ENCODE measurements at places on chromosomes 7 and 10.

DNA sequence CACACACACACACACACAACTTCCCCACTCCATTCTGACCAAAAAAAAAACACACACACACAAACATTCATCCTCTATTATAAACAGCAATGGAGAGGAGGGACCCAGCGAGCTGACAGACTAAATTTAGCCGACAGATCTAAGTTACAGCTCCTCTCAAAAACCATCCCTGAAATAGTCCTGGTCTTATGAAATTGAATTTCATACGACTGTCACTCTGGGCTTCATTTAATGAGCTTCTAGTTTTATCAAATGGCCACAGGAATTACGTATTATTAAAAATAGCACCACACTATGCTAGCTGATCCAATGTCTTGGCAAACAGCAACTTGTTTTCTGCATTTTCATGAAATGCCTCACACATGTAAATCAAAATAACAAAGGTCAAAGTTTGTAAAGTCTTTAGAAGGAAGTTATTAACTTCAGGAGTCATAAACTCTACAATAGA is 131.3 kb upstream of the ASAH2 start:
- no peak for DNase-seq

DNA sequence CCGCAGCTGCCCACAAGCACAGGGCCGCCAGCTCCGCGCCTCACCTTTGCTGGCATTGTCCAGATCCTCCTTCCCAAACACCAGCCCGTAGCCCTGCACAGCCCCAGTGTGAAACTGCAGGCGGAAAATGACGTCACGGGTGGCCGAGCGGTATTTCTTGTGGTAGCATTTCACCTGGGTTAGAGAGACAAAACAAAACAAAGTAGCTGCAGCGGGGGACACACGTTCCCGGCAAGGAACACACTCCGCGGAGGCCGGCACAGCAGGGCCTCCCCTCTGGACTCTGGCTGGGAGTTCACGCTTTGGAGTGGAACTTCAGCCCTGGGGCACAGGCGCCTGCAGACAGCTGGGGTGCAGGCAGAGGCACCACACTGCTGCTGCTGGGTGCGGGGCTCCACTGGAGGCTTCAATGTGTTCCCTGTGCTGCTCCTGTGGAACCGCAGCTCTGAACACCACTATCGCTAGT is 181.1 kb downstream of the TNS3 start:
- DNase-seq, result no peak

GRCh38 chr10:95906677-95907455 is 909 bp upstream of the CC2D2B start:
- DNase-seq, result no peak

- DNase-seq, result no peak
Measured at GRCh38 chr10:1059902-1060301, 3.7 kb downstream of the WDR37 start.

DNA sequence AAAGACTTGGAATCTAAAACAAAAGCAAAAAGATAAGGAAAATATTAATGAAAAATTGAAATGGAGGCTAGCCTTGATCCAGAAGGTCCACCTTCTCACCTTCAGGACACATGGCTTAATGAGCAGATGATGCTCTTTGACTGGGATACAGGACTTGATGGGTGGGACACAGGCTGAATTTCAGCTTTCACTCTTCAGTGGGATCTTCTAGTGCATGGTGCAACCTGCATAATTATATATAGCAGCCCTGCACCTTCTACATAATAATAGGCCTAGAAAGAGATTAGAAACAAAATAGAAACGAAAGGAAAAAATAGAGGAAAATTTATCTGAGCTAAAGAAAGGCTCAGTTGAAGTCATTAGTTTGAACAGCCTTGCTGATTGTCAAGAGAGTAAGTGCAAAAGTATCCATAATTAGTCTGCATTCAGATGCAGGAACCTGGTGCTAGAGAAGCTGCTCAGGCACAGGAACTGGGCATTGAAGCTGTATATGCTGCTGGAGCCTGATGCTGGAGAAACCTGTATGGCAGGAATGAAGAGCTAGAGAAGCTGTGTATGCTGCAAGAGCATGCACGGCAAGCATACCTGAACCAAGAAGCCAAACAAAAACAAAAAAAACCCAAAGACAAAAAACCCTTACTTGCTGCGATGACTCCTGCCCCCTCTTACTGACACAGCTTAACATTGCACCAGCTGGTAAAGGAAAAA is 19.4 kb downstream of the MKLN1 start:
- DNase-seq, result no peak

DNA sequence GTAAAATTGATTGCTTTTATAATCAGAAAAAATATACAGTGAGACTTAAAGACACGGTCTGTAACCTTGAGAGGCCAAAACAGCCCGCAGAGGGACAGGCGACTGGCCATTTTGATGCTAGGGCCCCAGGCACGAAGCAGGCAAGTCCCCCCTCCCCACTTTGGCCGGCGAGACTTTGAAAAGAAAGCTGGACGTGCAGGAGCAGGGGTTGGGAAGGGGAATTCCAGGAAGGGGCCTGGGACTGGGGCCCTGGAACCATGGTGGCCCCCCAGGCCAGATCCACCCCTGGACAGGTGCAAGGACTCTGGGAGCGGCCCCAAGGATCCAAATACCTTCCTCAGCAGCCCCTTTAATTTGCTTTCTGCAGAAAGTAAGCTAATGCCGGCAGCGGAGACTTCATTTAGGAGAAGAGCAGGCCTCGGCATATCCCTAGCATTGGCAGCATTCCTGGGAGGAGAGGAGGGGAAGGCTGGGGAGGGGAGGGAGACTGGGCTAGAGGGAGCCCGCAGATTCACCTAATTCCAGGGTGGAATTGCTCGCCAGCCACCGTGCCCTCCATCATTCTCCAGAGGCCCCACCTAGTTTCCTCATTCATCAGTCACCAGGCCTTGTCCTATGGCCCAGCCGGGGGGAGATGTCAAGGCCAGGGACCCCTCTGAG is 24.9 kb upstream of the TNRC18 start:
- no peak for DNase-seq

DNA sequence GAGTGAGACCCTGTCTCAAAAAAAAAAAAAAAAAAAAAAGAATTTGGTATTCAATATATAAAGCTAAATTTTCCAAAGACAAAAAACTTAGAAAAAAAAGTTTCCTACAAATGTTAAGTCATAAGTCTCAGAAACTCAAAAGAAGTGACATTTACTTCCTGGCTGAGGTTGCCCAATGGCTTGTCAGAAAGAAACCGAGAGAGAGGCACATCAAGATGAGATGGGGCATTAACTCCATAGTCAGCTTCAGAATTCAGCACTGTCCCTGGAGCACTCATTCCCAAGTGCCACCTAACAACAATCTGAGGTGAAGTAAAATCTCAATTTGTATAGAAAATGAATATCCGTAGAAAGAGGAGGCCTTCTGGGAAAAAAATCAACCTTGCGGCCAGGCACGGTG is 6.8 kb upstream of the SPOCK2 start:
- DNase-seq, result no peak

DNA sequence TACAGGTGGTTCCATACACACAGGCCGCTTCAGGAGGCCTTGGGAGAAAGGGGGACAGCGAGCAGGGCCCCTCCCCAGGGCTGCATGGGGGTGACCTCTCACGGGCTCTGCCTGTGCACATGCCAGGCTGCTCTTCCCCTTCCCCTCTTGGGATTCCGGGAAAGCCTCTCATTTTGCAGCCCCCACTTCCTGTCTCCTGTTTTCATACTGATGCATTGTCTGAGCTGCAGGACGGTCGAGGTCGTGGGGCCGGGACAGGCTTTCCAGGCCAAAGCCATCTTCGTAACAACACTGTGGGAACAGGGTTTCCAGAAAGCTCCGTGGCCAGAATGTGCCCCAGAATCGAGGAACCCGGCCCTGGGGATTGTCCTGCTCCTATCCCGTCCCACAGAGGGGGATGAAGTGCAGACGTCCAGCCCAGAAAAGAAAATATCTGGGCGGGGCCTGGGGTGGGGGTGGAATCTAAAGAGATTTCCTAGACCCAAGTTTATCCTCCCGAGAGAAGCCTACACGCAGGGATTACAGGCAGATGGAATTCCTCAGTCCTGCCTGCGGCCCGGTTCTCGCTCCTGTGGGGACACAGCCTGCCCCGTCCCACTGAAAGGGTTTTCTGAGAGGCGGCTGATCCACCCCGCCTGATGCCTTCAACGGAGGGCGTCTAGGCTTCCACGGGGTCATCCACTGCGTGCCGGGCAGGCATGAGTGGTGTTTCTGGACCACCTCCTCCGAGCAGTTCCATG is 29.5 kb upstream of the DNAAF5 start:
- DNase-seq, result no peak

DNA sequence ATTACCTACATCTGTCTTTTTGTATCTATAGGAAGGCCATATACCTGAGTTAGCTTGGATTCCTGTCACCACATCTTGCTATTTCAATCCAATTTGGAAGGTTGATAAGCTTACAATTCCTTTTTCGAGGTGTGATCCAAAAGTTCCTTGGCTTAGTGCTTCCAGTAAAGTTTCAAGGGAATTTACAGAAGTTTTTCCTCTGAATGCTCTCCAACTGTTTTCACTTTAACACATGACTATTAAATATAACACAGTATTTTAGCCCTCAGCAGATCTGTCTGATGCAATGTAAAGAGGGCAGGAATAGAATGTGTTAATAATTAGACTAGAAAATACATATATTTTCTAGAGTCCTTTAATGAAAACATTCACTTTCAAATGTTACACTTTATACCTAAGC is 171.4 kb downstream of the DKK1 start:
- DNase-seq, result no peak

DNA sequence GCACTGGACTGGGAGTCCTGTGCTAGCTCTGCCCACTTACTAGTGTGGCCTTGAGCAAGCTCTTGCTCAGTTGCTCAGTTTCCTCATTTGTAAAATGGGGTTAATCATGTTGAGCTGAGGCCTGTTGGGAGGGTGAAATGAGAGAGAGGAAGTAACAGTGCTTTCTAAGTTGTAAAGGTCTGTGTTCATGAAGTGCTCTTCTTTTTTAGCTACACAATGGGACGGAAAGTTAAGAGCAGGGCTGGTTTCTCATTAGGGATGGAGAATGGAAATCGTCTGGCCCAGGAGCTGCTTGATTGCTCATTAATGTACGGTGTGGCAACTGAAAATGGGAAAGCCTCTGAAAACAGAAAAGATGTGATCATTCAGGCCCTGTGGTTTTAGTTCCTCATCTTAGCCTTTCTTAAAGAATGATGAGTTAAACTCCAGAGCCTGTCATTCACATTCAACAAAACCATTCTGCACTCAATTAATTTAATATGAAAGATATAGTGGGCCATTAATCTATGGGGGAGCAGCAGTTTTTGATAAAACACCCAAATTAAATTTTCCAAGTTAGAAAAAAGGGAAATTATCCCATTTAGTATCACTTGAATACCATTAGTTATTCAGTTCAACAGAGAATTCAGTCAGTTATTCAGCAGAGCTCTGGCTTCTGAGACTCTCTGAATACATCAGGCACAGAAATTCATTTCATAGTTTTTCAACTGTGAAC is 60.5 kb downstream of the SH2D4B start:
- DNase-seq, result no peak

DNA sequence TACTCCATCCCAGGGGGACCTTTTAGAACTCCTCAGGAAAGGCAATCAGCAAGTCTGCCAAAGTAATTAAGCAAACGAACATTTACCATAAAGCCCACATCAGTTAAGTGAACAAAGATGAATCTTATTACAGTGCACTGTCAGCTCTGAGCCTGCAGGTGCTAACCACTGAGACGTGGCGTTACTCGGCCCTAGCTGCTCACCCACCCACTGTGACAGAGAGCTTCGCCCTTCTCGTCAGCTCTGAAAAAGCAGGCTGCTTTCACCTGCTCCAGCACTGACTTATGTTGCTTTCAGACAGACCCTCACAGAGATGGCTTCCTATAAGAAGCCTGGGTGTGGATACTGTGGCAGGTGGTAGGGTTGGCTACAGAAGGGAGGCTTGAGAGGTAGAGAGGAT is 57.7 kb upstream of the KCNIP2 start:
- no peak for DNase-seq

- DNase-seq, result no peak
Measured at GRCh38 chr10:78196396-78196795, 162.7 kb downstream of the RPS24 start.

DNA sequence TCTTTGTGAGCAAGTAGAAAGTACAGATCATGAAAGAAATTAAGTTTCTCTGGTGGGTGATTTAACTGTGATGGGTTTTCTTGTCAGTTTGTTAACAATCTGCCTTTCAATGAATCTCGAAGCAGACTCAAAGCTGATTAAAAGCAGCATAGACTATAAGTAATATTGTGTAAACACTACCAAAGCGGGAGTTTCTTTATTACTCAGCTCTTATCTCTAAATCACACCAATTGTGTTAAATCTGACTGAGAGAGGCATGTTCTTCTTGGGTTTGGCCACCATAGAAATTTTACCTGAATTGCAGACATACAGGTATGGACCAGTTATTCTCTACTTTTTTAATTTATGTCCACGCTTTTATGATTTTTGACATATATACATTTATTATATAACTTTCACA is 65.2 kb downstream of the DKK1 start:
- no peak for DNase-seq

DNA sequence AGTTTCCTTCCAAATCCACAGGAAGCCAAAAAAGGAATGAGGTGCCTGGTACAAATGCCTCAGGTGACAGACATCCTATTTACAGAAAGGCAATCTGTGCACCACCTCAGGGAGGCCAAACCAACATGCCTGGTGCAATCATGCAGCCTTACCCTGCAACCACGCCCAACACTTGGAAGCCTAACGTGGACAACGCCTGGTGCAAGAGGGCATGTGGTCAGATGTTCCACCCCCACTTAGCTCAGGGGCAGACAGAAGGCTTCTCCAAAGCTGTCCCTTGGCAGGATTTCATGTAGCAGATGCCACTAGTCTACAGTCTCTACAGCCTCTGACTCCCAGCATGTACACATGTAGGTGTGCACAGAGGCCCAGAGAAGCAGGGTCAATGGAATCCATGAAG is 89.5 kb downstream of the KCNMA1 start:
- no peak for DNase-seq
